Stimulated activated CD4-positive, alpha-beta T cell treated with anti-CD3 and anti-CD28 coated beads, Interleukin-1b, Interleukin-23, amount 100 ng/mL, for 1 hour (primary cell): ENCODE measurements at places on chromosomes 16 and 17.
A peak's percentile ranks its signal among the peaks of the same experiment; 100 is the strongest.

GRCh38 chr17:75238684-75239191, 22.7 kb downstream of the GGA3 start:
- DNase-seq: no peak

DNA sequence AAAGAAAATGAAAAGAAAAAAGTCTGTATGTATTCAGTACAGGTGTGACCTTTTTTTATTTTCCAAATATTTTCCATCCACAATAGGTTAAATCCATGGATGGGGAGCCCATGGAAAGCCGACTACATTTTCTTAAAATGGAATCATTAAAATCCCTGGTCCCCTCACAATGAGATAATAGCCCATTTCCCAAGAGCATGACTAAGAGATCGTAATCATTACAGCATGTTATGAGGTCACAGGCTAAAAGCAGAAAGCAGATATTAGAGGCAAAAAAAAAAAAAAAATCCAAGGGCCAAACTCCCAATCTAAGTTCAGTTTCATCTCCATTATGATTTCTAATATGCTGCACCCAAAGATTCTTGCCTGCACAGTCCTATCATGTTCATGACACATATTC, 44.7 kb downstream of the CYTH1 start:
- DNase-seq: no peak

- DNase-seq: no peak
These were observed 107.0 kb upstream of the CACNG5 start for GRCh38 chr17:66727634-66728570.

- no peak for DNase-seq
These were observed 9.7 kb downstream of the ZNF19 start for GRCh38 chr16:71479420-71479819.

- no peak for DNase-seq
These were observed 527 bp upstream of the UBE2Z start for GRCh38 chr17:48907713-48908046.

- no peak for DNase-seq
These were observed 8.1 kb upstream of the EFCAB13 start for GRCh38 chr17:47315451-47316266.

DNA sequence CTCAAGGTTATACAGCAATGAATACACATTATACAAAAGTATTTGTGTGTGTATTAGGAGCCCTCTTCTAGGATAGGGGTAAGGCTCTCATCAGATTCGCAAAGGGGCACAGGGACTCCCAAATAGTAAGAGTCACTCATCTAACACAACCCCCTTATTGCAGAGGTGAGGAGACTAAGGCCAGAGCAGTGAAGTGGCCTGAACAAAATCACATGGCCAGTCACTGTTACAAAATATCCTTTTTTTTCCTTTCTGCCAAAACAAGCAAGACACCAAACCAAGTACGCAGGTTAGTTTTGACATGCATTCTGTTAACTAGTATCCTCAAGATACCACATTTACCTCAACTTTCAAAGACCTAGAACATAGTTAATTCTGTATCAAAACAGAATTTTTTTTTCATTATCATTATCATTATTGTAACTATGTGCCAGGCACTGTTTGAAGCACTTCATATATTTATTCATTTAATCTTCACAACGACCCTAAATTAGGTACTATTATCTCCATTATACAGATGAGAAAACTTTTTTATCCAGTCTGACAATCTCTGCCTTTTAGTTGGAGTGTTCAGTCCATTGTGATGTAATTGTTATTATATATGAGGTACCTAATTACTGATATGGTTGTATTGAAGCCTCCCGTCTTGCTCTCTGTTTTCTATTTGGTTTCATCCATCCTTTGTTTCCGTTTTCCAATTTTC, 25.7 kb downstream of the MMD start:
- no peak for DNase-seq

GRCh38 chr16:79261481-79261940, 339.0 kb downstream of the MAF start:
- no peak for DNase-seq

- no peak for DNase-seq
These were observed 34.3 kb upstream of the TMEM92 start for GRCh38 chr17:50239937-50240336.

DNA sequence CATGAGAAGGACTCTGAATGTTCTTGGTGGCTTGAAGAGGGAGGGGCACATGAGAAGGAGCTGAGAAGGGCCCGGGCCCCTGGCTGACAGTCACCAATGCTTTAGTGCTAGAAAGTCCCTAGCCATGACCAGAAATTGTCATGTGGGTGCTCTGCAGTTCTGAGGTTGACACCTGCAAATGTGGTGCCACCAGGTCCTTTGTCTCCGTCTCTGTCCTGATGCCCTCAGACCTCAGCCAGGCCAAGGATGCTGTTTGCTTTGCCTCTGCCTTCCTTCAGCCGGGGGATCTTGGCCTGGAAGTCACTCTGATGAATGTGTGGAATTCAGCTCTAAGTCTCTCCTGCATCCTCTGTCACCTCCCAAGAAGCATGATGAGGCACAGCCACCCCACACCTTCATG, 63.6 kb downstream of the TNFRSF13B start:
- DNase-seq: no peak

DNA sequence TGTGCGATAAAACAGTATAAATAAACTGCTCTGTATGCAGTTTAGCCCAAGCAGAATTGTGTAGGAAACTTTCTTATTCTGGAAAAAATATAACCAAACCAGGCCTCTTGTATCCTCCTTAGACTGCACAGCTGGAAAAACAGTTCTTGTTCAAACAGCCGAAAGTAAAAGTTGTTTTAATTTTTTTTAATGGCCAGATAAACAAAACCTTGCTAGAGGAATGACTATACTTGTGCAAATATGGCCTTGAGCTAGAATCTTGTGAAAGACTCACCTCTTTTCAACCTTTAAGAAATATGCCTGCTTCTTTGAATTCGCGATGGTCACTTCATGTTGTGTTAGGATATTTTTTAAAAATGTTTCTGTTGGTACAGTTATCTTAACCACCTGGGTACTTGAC, 114.5 kb upstream of the MAF start:
- no peak for DNase-seq

DNA sequence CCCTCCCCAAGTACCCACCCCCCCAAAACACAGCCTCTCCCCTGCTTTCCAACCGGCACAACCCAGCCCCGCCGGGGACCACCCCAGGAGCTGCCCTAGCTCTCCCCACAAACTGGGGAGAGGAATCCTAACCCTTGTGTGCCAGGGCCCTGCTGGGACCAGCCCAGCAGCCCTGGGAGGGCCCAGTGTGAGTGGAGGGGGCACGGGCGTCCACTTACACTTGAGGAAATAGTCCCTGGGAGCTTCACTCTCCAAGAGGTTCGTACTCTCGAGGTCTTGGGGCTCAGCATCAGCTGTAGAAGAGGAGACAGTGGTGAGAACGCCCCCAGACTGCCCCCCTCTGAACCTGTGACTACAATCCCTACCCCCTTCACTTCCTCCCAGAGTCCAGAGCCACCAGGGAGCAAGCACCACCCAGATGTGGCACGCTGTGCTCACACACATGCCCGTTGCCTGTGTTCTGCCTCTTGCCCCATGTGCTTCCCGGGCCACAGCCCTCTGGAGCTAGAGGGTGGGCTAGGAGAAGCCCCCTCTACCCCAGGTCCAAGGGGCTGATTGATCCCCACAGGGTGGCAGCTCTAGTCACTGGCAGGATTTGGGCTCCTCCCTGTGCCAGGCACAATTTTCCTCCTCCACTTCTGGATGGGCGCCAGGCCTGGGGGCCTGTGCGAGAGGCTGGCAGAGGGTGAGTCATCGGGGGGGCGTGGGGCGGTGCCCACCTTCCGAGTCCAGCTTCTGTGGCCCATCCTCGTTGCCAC, 3.0 kb downstream of the TRIM47 start:
- DNase-seq: no peak

GRCh38 chr17:35735036-35735805, 3.8 kb downstream of the RASL10B start:
- no peak for DNase-seq

DNA sequence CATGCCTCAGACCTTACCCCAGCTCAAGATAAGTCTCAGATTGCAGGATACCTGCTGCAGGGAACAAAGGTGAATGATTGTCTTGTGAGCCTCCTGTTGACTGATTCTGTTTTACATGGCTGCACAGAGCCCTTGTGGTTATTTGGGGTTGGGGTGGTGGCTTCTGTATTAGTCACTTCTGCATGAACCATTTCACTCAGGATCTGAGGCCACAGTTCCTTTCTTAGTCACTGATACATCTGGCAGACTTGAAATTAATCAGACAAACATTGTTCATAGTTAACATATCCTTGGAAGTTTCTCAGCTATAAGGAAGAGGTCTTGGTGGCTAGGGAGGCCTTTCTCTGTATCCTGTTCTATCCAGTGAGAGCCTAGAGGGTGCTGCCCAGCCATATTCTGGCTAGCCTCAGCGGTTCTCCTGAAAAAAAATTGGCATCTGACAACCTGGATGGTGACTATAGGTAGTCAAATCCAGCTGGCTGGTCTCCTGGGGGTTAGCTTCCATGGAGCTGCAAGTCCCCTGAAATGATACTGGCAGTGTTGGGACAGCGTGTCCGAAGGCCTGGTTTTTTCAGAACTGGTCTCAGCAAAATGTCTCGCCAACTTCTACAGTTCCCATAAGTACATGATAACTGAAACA, 8.4 kb upstream of the PLK1 start:
- no peak for DNase-seq

DNA sequence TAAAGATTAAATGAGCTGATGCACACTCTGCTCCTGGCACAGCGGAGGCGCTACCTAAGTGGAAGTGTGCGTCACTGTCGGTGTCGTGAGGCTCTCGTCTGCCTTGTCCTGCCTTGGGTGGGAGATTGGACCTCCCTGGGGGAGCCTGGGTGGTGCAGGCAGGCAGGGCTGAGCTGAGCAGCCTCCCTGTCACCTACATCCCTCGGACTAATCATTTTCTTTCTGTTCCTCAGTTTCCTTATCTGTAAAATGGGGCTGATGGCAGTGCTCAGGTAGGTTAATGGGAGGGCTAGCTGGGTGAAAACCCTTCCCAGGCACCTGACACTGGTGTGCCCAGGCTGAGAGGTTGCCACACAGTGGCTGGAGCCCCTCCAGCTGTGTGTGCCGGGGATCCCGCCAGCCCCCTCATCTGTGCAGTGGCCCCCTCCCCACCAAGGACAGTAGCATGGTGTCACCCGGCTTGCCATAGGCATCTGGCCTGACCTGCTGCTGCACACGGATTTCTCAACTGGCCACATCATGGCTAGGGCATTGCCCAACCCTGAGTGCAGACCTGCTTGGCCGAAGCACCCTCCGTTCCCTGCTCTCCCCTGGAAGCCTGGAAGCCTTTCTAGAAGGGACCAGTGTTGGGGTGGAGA, 4.3 kb downstream of the ADCY7 start:
- no peak for DNase-seq

DNA sequence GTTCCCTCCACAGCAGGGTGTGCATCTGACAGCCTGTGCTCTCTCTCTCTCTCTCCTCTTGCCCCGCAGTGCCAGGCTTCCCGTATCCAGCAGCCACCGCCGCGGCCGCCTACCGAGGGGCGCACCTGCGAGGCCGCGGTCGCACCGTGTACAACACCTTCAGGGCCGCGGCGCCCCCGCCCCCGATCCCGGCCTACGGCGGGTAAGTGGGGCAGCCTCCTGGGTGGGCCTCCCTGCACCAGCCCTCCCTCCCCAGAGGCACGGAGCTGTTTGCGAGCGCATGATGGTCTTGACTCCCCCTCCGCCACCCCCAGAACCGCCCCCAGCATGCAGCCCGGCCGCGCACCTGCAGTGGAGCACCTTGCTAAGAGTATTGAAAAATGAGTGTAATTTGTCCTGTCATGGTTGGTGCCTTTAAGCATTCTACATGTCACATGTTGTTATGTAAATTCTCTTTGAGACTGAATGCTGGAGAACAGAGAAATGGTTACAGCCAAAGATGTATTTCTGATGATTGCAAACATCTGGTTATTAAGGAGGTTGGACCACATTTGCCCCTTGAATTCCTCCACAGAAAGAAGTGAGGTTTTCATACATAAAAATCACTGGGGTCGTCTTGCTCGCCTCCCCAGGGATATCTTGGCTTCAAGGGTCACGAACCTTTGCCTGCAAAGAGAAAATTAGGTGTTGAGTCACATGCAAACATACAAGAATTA, 321.3 kb downstream of the RBFOX1 start:
- DNase-seq: no peak

GRCh38 chr16:12600536-12601256, 203.0 kb downstream of the CPPED1 start:
- no peak for DNase-seq

GRCh38 chr17:28493460-28493859, 12.7 kb upstream of the FOXN1 start:
- DNase-seq: no peak

DNA sequence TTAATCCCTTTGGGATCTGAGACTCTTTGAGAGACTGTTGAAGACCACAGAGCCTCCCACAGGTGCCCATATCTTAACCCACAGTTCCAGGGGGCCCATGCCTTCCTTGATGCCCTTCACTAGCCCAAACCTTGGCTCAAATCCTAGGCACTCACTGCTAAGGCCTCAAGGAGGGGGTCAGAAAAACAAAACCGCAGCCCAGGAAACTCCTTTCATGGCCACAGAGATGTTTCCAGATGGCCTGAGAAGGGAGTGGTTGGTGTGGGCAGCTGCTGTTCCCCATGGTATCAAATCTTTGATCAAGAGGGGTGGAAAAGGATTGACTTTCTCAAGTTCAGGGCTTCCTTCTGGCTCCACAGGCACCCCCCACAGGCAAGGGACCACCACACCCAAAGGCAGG, 44.7 kb downstream of the CDH1 start:
- no peak for DNase-seq

DNA sequence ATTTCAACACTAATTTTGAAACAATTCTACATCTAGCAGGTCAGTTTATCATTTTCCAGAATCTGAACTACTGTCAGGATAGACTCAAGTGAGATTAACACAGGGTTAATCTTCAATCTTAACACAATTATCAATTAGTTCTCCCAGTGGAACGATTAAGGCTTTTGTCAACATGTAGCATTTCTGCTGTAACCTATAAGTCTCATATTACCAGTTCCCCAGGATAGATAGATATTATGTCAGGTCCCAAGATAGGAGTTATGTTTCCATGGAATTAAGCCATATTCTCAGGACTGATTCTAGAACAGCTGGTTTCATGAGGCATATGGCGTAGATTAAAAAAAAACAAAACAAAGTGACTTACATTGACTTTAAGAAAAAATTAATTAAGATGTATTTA, 4.4 kb upstream of the FBF1 start:
- DNase-seq: no peak

DNA sequence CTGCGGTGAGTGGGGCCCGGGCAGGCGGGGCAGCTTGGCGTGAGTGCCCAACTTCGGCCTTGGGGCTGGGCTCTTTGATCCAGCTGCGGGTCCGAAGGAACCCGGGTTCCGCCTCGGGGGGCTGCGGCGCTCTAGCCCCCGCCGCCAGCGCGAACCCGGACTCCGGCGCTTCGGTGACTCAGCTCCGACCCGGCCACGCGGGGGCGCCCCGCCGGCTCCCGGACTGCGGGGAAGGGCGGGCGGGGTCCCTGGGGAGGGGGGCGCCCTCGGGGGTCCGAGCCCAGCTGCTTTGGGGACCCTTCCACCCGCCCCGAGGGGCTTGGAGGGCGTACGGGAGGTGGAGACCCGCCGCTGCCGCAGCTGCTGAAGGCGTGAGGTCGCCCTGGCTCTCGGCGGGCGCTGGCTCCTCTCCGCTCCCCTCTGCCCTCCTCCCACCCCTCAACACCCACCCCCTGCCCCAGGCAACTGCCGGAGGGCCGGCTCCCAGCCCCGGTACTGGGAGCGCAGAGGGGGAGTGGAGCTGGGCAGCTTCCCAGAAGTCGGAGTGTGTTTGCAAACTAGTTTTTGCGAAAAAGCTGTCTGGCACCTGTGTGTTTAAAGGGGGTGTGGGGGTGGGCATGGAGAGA, 516 bp downstream of the CPNE2 start:
- peak; percentile 34 for DNase-seq

- peak; percentile 43 for DNase-seq
These were observed 21.7 kb downstream of the ACSF3 start for GRCh38 chr16:89115216-89115861.
